Lung (tissue), 17 donors: ENCODE measurements at places on chromosomes 2 and 18. TPM values are rescaled to one million over a fixed set of nuclear protein-coding genes. Genes with fewer than 3 reads are reported as not detected.
A peak's percentile ranks its signal among the peaks of the same experiment; 100 is the strongest.

- peaks cover 4% of the 10 kb centered on the region for H3K4me1 ChIP-seq
- H3K27me3 ChIP-seq = no peaks in the 10 kb centered on the region
- no peaks in the 10 kb centered on the region for H3K36me3 ChIP-seq
Measured at GRCh38 chr18:56890632-56891031, 239.5 kb downstream of the WDR7 start.

DNA sequence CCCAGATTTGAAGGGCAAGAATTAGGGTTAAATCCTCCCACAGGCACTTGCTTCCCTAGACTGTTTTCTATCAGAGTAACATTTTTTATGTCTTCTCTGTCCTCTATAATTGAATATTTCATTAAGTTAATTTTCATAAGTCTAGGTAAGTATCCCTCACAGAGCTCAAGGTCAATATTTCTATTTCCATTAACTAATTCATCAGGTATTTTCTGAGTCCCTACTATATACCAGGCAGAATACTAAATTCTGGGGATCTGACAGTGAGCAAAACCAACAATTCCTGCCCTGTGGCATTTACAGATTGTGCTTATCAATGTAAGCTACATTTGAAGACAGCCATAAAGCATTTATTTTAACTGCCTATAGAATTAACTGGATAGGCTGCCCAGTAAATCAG is 86.4 kb upstream of the RBBP8 start:
- H3K4me3 ChIP-seq = no peak overlapping the region
- no peaks in the 10 kb centered on the region for H3K36me3 ChIP-seq
- H3K27me3 ChIP-seq = no peaks in the 10 kb centered on the region
- H3K27ac ChIP-seq = no peak overlapping the region
- H3K4me1 ChIP-seq = no peaks in the 10 kb centered on the region

- no peak overlapping the region for H3K27ac ChIP-seq
- peak; percentile 43 for DNase-seq
- peaks cover 3% of the 10 kb centered on the region for H3K4me1 ChIP-seq
- no peak overlapping the region for H3K4me3 ChIP-seq
- H3K27me3 ChIP-seq = no peaks in the 10 kb centered on the region
Measured at GRCh38 chr2:176566961-176567360, 297.7 kb downstream of the MTX2 start.

- no peaks in the 10 kb centered on the region for H3K36me3 ChIP-seq
- no peak for DNase-seq
- H3K4me1 ChIP-seq = no peaks in the 10 kb centered on the region
- H3K4me3 ChIP-seq = no peak overlapping the region
- no peaks in the 10 kb centered on the region for H3K27me3 ChIP-seq
Measured at GRCh38 chr2:133977405-133977804, 276.5 kb upstream of the MGAT5 start.

- H3K27me3 ChIP-seq = no peaks in the 10 kb centered on the region
- no peaks in the 10 kb centered on the region for H3K4me1 ChIP-seq
- no peak overlapping the region for H3K27ac ChIP-seq
- peak; percentile 11 for DNase-seq
- H3K4me3 ChIP-seq = no peak overlapping the region
Measured at GRCh38 chr2:234102112-234102511, 51.6 kb downstream of the SPP2 start.

DNA sequence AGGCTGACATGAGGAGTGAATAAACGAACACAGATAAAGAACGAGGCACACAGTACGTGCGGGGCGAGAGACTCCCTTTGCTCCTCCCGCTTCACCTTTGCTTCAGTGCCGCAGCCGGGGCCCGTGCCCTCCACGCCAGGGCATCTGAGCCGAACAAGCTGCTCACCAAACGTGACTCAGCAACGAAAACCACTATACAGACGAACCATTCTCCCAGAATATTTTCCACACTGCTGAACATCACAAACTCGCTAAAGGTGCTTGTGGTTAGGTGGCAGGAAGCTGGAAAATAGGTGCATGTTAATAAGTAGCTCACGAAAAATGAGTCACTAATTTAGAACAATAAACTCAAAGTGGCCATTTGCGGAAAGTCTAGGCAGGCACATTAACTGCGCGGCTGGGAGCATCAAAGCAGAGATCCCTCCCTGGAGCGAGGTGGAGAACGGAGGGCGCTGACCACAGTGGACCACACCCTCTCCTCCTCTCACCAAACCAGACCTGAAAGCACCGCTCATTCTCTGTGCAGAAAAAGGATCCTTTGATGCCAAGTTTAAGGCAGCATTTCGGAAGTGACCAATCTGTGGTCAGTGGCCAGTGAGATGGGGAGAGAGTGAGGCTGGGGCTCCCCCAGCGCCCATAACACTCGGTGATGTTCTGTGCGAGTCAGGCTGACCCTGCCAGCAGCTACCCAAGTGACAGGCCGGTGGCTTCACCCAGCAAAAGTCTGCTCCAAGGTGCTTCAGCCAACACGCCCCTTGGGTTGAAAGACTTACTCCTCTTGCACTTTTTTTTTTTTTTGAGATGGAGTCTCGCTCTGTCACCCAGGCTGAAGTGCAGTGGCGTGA is 153.2 kb downstream of the HDAC4 start:
- no peaks in the 10 kb centered on the region for H3K36me3 ChIP-seq
- DNase-seq = no peak
- no peak overlapping the region for H3K27ac ChIP-seq
- H3K27me3 ChIP-seq = no peaks in the 10 kb centered on the region

- H3K4me3 ChIP-seq = peak within 1 kb of the TSS; percentile 3
- peak; percentile 81 for DNase-seq
- H3K27ac ChIP-seq = no peak within 1 kb of the TSS
- peaks cover 8% of the 10 kb centered on the region for H3K4me1 ChIP-seq
- no peaks in the 10 kb centered on the region for H3K36me3 ChIP-seq
Measured at GRCh38 chr2:98086491-98087446, at the start of gene VWA3B. VWA3B (plus strand) TSS chr2:98087167; CDS start chr2:98093093, 5,926 bp downstream.

Gene NYAP2
- total RNA-seq = 1.5 TPM

Gene OSBPL6
- total RNA-seq = 12.2 TPM

Gene FHOD3
- 4.4 TPM for total RNA-seq

Gene LRRC30
- not detected for total RNA-seq
